Fibroblast of upper back skin (primary cell): ENCODE measurements at places on chromosomes 5 and 9.

DNA sequence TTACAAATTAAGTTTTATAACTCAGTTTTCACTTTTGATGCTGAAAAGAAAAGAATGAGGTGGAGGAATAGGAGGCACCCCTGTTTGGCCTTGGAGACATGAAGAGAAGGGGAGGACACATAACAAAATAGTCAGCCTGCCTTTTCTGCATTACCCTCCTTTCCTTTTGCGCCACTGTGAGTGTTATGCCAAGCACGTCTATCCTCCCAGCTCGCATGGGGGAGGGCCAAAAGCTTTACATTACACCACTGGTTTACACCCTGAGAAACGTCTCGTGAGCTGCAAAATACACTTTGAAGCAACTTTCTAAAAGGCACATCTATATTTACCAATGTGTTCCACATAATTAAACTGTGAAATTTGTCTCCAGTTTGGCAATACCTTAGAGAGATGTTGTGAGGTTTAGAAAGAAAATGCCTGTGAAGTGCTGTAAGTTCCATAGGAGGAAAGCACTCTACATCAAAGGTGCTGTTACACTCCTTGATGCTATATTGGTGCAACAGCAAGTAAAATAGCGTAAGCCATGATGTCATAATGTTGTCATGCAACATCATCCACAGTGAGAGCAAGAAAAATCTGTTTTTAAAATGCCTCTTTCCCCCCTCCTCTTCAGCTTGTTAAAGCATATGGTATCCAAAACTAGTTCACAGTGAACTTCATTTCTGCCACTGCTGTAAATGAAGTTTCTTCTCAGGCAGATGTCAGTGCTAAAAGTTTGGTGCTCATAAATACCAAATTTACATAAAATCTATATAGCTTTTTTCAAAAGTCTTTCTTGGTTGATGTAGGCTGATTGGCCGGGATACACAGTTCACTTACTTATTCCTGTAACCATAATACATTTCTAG, 50.3 kb downstream of the CETN3 start:
- no peak for DNase-seq

DNA sequence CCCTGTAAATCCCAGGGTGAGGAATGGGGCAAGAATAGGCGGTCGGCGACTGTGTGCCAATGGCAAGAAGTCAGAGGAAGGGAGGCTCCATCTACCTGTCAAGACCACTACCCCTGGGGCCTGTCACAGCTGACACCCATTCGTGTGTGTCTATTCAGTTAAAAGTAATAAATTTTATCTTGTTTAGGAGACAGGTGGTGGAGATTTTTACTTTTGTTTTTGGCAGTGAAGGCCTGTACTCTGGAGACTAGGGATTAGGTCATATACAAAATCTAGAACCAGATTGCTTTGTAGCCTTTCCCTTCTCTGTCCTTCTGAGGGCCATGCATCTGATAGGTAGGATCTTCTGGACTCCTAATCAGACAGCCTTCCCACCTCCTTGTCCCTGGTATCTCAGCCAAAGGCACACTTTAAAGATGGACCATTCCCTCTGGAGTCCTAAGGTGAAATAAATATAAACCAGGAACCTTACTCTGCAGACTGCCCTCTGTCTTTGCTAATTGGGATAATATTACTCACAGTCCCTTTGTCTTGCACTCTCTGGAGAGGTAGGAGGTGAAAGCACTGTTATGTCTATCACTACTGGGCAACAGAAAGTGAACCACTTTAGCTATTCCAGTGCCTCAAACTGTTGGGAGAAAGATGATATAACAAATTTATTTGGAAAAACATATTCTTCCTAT, 213.2 kb upstream of the ACTBL2 start:
- DNase-seq = no peak

- peak; percentile 42 for DNase-seq
Measured at GRCh38 chr5:125190232-125191087, 444.0 kb upstream of the ZNF608 start.

GRCh38 chr5:125558466-125558865, 812.0 kb upstream of the ZNF608 start:
- peak; percentile 42 for DNase-seq

GRCh38 chr9:136354592-136355085, 8.9 kb downstream of the DNLZ start:
- DNase-seq = peak; percentile 23

- DNase-seq = no peak
Measured at GRCh38 chr5:171707442-171707792, 78.2 kb upstream of the SMIM23 start.

DNA sequence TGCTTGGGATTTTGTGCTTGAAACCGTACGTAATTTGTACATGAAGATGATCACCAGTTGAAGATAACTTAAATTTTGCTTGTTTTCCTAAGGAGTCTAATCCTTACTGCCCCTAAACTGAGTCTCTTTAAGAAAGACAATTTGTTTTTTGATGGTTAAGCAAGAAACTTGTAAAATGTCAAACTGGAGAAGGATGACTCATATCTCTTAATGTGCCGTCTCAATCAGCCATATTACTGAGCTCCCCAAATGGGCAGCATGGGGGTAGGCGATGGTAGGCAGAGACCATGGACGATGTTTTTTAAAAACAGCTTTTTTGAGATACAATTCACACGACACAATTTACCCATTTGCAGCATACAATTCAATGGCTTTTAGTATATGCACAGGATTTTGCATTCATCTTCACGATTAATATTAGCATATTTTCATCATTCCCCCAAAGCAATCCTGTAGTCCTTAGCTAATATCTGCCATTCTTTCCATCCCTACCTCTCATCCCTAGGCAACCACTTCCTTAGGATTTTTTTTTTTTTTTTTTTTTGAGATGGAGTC, 14.3 kb downstream of the ARHGAP26 start:
- no peak for DNase-seq

- DNase-seq = peak; percentile 71
Measured at GRCh38 chr9:136587145-136587943, 41.5 kb upstream of the NOTCH1 start.

GRCh38 chr9:111467778-111468367, 16.3 kb downstream of the ECPAS start:
- no peak for DNase-seq

- peak; percentile 65 for DNase-seq
Measured at GRCh38 chr9:115121181-115121580, 3.2 kb upstream of the TNC start.

DNA sequence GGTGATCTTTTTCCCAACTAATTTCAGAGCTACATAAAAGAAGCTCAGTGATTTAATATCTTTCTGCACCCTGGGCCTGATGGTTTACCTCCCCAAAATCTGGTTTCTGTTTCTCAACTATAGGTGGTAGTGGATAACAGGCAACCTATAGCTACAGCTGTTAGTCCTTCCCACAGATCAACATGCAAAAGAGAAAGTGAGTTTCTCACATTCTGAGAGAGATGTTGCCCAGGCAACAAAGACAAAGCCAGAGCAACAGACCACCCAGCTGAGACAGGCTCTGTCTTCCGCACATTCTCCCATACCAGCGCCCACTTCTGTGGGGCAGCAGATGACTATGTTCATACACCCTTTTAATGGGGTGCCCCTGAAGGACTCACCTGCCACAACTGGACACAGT, 40.7 kb upstream of the PPP2R2B start:
- DNase-seq = no peak

DNA sequence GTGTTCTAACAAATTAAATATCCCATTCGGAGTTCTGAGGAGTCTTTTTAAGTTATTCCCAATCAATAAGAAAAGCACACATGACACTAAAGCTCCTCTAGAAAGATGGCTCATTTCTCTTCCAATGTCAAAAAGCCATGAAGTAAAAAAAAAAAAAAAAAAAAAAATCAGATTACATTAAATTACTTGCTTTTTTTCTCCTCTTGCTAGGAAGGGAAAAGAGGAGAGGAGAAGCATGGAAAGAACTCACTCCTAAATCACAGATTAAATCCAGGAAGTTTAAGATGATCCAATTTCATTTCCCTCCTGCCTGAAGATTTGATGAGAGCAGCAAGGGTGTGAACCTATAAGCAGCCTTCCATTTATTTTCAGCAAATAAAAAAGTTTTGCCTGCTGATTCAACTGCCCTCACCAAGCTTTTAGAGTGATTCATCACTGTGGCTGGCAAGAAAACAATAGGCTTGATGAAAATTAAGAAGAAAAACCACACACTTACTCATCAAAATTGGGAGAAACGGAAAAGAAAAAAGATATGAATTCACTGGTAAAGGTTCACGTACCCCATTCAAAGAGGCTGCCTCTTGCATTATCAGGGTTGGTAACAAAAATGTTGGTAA, 19.7 kb downstream of the MYO10 start:
- peak; percentile 97 for DNase-seq

GRCh38 chr5:17241635-17242034, 24.2 kb downstream of the BASP1 start:
- DNase-seq = no peak

DNA sequence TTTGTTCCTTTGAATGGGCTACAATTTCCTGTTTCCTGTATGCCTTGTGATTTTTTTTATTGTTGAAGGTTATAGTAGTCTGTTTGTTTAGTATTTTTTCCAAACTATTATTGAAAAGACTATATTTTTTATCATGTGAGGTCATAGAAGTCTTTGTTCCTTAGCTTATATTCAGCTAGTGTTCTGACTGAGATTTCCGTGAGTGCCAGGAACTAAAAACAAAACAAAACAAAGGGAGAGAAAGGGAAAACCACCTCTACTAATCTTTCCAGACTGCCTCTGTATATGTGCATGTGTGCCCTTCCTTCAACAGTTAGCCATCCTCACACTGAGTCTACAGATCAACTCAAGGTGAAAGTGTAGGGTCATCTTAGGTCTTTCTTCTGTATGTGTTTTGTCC, 79.0 kb downstream of the OSTF1 start:
- DNase-seq = no peak

- DNase-seq = no peak
Measured at GRCh38 chr5:39200081-39200480, 19.3 kb downstream of the FYB1 start.

DNA sequence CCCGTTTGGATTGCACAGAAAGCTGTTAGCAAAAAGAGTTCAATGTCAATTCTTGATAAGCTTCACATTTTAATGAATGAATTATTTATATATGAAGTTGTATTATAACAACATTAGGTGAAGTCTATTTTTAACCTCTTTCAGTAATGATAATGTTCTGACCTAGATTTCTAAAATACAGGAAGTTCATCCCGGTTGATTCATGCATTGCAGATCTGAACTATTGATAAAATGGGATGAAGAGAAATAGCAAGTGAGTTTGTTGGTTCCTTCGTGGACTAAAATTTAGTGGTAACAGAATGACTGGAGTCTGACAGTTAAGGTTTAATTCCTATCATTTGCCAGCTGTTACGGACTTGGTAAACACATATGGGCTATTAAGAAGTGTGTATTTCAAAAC, 180.5 kb downstream of the PCSK1 start:
- DNase-seq = no peak

DNA sequence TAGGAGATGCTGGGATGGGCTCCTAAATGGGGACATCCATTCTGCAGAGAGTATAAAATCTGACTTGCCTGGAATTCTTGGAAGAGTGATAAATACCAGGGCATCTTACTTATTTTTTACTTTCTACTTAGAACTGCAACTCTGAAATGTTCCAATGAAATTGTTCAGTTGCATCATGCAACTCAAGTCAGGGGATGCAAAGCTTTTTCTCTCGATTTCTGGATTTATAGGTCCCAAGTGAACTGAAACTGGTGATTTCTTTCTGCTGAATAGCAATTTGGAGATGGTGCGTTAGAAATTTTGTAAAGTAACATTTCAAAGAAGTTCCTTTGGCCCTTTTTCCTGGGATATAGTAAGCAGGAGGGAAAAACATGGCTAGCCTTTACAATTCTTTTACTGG, 238.4 kb upstream of the CD180 start:
- peak; percentile 40 for DNase-seq

GRCh38 chr9:88923653-88924288, 67.5 kb upstream of the S1PR3 start:
- DNase-seq = no peak

DNA sequence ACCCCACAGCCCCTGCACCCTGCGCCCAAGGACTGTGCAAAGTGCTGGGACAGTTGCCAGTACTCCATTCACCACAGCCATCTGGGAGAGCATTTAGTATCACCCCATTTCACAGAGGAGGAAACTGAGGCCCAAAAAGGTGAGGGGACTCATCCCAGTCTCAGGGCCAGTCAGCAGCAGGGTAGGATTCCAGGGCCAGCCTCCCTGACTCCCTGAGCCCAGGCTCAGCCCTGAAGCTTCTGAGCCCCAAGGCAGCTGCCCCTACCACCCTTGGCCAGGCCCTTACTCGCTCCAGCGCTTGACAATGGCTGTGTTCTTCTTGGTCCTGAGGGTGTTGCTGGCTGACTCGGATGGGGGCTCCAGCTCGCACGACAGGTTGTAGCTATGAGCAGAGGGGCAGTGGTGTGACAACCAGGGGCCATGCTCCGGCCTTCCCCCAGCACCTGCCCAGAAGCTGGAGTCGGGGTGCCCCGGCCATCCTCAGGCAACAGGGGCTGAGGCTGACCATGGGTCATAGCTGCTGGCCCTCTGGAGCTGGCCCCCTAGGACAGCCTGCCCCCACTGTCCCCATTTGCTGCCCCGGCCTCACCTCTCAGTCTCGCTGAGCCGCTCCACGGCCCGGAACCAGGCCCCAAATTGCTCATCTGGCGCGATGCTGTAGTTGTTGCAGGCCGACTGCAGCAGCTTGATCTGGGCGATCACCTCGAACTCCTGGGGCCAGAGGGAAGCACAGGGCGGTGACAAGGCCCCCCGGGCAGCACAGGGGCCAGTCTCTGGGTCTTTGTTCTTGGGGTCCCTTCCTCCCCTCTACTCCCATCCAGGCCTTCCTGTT, 18.6 kb downstream of the RALGDS start:
- DNase-seq = no peak

DNA sequence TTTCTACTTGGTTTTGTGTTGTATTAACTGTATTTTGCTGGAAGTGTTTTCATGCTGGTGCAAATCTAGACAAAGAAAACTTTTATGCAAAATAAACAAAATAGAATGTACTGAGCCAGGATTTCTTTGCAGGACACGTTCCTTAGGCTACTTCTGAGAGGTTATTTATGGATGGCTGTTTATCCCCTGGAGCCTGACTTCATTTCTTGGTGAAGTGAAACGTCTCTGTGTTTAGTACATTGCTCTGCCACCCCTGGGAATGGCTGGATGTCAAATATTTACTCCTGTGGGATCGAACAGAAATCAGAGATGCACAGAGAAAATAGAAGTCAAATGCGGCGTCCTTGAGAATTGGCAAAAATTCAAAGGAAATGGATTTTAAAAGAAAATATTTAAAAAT, 327.1 kb upstream of the MPDZ start:
- no peak for DNase-seq

GRCh38 chr5:80508844-80509243, 20.9 kb downstream of the FAM151B start:
- DNase-seq = no peak

DNA sequence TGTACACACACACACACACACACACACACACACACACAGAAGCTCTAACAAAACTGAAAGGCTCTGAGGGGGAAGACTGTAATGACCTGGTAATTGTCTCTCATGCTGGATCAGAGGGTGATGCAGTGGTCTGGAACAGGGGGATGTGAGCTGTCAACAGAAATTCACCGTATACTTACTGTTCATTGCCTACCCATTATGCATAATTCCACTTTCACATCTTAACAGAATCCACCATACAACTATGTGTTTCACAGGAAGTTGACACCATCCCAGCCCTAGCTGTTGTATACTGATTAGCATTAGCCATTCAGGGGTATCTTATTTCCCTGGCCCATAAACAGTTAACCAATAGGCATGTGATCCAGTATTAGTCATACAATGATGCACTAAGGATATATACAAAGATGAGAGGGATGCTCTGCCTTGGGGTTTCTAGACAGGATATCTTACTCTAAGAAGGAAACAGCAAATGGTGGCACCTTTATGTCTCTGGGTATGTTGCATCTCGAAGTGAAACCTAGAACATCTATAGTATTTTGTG, 396.5 kb upstream of the BRINP1 start:
- DNase-seq = no peak

GRCh38 chr5:143436871-143437270, 33.4 kb upstream of the NR3C1 start:
- DNase-seq = no peak
